ENCODE measurements at places on chromosomes 4 and X. TPM values are rescaled to one million over a fixed set of nuclear protein-coding genes. Genes with fewer than 3 reads are reported as not detected.

DNA sequence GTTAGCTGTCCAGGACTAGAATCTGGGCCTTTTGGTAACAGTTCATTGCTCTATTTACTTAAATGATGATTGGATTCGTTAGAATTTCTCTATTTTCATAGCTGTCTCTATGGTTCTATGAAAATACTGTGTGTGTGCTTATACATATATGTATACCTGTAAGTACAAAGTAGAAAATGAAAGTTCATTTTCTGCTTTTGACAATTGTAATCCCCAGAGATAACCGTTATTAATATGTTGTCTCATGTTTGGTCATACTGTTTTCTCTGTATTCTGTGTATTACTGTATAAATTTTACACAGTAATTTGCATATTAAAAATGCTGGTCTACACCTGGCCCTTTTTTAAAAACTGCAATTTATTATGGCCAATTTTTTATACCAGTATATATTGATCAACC is 55.4 kb downstream of the CLCN3 start:
- no peak for DNase-seq

GRCh38 chr4:37562592-37562991 is 123.6 kb downstream of the RELL1 start:
- DNase-seq = peak; percentile 30

DNA sequence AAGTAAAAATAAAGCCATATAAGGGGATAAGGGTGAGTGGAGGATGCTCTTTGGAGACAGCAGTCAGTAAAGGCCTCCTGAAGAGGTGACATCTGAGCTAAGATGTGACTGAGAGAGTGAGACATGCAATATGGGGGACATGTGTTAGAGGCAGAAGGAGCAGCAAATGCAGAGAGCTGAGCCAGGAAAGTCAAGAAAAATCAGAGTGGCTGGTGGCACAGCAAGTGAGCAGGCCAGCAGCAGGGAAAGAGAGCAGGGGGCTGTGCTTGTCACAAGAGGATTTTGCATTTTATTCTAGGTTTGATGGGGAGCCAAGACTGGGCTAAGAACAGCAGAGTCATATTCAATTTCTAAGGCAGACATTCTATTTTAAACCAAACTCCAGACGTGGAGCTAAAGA is 394.5 kb downstream of the KCNIP4 start:
- DNase-seq = no peak

Gene CTSO
- total RNA-seq = 2.6 TPM

DNA sequence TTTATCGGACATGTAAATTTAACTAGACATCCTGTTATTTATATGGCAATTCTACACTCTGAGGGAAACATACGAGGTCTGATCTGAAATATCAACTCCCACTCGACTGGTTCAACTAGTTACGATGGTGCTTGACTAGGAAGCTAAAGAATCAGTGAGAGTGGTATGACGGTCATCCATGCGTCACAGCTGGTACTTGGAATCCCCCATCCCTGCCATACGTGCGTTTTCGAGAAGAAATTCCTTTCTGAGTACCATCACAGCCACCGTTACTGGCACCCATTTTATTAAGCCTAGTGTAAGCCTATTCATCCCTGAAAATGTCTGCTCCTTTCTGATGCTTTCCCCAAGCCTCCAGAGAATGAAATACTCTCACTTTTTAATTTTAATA is 695 bp upstream of the PIGA start:
- peak; percentile 63 for DNase-seq

- no peak for DNase-seq
These were observed 779 bp downstream of the GABRQ start for GRCh38 chrX:152638443-152638904.

Gene VCX2
- not detected for total RNA-seq

DNA sequence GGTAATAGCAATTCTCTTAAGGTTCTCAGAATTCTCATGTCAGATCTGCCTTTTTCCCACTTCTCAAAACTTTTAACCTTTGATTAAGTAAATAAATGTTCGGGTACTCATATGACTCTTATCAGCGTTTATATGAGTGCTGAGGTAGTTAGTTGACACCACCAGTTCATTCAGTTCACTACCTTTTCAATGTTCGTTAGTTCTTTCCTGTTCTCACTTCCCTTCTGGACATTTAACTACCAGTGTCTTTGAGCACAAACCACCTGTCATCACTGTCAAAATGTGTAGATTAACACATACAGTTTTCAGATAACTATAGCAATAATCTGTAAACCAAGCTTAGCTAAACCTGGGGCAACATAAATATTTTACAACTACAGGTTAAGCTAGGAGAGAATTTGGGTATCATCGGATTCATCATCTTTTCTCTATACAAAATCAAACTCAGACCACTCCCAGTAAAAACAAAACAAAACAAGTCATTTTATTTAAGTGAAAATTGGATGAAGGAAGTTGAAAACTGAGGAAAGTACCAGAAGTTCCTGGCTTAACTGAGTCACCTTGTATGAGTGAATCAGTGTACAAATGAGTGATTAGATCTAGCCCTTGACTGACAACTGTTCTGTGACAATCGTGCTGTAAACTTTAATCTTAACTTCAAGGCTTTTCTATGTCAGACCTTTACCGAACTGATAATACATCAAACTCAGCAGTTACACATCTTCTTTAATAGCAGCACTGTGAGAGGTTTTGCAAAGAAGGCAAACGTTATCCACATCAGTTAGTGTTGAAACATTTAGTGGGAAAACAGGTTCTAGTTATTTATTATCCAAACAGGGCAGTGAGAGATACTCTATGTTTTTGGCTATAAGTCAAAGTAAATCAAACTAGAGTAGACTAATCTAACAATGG is 41.9 kb downstream of the ARHGEF38 start:
- no peak for DNase-seq

DNA sequence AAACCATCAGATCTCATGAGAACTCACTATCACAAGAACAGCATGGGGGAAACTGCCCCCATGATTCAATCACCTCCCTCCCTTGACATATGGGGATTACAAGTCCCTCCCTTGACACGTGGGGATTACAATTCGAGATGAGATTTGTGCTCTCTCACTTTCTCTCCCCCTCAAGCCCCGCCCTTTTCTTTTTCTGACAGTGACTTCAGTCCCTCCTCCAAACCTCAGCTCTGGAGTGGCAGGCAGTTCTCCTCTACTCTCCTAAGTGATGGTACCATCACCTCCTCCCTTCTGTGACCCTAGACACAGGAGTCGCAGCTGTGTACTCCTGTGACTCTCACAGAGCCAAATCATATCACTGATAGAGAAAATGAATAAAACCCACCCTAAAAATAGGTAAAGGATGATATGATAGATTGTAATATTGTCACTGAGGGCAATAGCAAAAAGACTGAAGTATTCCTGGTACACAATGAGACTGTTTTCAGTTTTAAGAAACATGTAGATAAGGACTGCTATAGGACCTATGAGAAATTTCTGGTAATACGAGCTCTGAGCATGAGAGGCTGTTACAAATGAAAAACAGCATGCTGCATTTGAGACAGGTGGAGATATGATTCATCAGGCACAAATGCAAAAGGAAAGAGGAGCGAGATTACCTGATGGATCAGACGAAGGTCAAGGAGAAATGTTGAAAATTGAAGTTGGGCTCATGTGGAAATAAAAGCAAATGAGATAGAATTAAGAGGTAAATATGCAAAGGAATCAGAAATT is 101.2 kb upstream of the CBLL2 start:
- no peak for DNase-seq

GRCh38 chr4:184815046-184815877 is 10.5 kb downstream of the ACSL1 start:
- peak; percentile 87 for DNase-seq

DNA sequence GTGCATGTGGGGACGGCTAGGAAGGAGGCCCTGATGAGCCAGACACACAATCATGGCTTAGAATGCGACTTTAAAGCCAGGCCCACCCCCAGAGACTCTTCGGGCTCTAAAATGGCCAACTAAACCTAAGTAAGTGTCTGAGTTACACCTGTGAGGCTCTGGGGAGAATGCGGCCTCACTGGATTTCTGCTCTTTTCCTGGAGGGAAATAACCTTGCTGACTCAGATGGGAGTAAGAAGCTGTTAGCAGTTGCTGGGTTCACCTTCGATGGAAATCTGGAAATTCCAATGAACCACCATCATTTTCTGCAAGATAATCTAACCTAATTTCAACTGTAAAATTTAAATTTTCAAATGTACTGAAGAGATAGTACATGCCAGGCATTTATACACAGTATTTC is 97.6 kb upstream of the MAML3 start:
- DNase-seq = no peak

Gene HOPX
- 1.2 TPM for total RNA-seq

- DNase-seq = no peak
These were observed 39.4 kb upstream of the WDFY3 start for GRCh38 chr4:85005865-85006377.

Gene SFRP2
- total RNA-seq = 0.30 TPM

DNA sequence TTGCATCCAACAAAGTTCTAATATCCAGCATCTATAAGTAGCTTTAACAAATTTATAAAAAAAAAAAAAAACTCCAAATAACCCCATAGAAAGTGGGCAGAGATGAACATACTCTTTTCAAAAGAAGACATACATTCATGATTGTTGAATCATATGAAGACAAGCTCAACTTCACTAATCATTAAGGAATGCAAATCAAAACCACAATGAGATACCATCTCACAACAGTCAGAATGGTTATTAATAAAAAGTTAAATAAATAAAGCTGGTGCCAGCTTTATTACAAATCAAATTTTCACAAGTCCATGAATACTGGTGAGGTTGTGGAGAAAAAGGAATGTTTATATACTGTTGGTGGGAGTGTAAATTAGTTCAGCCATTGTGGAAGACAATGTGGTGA is 592.0 kb downstream of the IQCM start:
- DNase-seq = no peak

DNA sequence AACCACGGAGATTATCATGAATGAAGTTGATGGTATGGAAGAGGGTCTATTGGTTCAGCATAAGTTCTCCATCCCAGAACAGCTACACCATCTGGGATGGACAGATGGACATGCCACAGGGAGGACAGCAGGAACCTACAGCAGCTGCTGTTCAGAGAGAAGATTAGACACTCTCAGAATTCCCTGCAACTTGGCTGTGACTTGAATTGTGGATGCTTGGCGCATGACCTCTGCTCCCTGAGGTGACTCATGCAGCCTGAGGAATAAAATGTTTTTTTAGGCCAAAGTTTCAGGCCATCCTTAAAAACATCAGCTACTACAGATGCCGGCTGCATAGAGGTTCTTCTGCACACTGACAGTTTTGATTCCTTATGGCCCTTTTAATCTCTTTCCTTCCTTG is 97.3 kb downstream of the RS1 start:
- DNase-seq = peak; percentile 72

DNA sequence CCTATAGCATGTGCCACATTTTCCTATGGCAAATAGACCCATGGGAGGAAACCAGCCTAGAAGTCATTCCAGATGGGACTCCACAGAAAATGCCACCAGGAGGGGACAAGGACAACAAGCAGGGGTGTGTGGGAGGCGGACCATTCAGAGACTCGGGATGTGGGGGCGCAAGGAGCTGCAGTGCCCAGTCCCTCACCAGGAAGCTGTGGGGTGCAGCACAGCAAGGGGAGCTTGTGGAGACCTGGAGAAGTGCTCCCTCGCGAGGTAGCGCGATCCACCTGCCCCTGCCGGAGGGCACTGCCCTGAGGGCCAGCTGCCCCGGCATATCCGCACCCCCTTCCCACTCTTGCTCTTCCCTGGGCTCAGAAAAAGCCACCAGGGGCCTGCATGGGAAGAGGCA is 45.5 kb upstream of the C4orf50 start:
- no peak for DNase-seq

DNA sequence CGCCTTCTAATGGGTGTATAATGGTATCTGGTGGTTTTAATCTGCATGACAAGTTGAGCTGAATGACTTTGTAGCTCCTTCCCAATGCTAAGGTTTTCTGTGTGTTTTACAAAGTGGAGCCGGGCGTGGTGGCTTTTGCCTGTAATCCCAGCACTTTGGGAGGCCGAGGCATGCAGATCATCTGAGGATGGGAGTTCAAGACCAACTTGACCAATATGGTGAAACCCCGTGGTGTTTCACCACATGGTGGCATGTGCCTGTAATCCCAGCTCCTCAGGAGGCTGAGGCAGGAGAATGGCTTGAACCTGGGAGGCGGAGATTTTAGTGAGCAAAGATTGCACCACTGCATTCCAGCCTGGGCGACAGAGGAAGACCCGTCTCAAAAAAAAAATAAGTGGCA is 28.9 kb downstream of the ARFIP1 start:
- no peak for DNase-seq
